ENCODE measurements at places on chromosomes 12 and 14.

DNA sequence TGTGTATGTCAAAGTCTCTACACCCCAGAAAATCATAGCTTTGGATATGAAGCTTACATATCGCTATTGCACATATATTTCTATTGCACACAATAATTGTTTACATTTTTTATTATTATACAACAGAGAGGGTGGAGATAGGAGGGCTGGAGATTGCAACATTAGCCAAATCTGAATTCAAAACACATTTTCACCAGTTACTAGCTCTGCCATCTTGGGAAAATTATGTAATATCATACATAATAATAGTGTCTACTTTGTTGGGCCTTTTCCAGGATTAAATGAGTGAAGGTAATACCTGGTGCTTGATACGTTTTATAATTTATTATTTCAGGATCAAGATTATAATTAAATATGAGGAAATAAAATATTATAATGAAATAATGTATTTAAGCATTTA lies 507.4 kb upstream of the TBX3 start:
- no peak for DNase-seq

- no peak for DNase-seq
Observed at GRCh38 chr12:130982565-130983225, 29.0 kb downstream of the ADGRD1 start.

DNA sequence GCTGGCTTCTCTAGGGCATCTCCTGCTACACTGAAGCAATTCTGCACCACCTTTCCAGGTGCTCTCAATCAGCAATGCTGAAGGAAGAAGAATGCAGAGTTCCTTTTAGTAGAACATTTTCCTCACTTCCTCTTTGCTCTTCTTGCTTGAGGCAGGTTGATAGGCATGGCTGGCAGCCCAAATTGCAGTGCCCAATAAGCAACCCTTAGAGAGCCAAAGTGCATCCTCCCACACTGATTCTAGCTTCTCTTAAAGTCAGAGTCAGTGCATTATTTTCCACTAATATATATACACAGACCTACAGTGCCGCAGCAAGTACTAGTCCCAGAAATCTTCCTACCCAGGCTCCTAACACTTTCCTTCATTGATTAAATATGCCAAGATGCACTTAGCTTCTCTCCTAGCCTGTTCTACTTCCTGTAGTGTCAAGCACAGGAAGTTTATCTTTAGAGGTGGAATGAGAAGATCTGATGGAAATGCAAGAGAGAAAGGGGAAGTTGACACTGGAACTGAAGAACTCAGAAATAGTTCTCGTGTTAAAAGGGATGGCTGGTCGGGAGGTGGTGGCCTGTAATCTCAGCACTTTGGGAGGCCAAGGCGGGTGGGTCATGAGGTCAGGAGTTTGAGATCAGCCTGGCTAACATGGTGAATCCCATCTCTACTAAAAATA lies 132.7 kb downstream of the SSPN start:
- no peak for DNase-seq

GRCh38 chr12:70044167-70044566 lies 199.1 kb upstream of the CNOT2 start:
- DNase-seq = no peak

- DNase-seq = no peak
Observed at GRCh38 chr14:52244997-52245396, 22.5 kb upstream of the PTGDR start.

DNA sequence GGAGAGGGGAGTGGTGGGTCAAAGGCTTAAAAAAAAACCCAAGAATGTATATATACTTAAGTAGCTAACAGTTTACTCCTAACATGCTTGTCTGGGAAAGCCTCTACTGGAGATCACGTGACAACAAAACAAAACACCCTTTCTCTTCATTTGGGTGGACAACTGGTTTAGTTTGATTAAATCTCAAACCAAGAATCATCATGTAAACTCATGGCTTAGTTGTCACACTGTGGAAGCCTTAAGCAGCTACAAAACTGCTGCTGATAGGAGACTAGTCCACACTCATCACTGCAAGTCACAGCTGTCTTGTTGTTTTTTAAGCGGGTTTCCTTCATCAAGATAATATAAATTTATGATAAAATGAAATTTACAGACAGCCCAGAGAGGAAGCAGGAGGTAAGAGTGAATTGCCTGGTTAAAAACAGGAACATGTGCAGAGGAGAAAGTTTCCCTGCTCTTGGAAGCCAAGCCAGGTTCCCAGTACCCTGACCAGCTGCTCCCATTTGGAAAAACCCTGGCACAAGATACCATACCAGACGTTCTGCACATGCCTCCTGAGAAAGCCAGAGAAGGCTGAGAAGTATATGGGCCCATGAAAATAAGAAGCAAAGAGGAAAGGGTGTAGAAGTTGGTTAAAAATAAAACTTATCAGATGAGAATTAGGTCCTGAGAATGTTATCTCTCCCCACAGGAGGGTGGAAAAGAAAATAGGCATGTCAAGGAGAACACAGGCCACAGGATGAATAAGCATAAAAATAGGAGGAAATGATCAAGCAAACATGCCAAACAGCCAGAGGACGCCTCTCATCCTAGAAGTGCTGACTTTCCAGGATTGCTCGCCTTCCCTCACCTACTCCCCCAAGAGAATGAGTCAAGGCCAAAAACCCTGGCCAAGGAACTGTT lies 34.0 kb downstream of the EGLN3 start:
- DNase-seq = no peak

DNA sequence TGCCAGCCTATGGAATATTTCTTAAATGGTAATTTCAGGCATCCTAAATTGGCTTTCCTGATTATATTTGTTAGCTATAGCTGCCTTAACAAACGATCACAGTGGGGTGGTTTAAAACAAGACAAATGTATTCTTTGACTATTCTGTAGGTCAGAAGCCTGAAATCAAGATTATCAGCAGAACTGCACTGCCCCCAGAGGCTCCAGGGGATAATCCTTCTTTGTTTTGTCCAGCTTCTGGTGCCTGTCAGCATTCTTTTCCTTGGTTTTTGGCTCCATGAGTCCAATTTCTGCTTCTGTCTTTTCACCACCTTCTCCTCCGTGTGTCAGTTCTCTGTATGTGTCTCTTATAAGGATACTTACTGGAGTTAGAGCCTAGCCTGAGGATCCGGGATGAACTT lies 1282.2 kb upstream of the USP15 start:
- no peak for DNase-seq
